Effector memory CD8-positive, alpha-beta T cell (primary cell): ENCODE measurements at places on chromosomes 7 and 10.

DNA sequence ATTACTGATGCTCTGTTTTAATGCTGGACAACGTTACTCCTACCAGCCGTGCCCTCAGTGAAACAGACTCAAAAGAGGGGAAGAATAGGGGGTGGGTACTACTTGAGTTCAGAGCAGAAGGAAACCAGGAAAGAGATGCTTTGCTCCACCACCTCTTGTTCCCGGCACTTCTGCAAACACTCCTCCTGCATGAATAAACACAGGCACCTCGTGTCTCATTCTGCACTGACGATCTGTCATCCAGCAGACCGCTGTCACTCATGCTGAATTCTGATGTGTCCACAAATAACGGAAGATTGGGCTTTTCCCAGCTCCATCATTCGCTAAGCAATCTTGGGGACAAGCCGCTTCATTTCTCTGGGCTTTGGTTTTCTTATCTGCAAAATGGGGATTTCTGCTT, 26.7 kb downstream of the YWHAG start:
- no peak for DNase-seq

DNA sequence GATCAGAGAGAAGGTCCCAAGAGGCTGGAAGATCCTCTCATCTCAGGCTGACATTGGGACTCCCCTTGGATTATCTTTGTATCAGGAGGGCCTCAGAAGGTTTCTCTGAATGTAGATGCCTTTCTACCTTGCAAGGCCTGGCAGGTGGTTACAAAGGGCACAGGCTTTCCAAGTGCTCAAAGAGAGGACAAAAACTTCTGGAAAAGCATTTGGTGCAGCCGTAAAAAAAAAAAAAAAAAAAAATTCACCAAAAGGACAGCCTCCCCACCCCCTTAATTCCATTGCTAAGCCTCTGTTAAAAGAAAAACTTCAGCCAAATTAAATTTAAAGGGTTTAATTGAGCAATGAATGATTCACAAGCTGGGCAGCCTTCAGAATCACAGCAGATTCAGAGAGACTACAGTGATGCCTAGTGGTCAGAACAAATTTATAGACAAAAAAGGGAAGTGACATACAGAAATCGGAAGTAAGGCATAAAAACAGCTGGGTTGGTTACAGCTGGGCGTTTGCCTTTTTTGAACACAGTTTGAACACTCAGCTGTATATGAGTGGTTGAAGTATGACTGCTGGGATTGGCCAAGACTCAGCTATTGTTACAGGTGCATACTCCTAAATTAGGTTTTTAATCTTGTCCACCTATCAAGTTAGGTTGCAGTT, 42.5 kb upstream of the LRGUK start:
- no peak for DNase-seq

DNA sequence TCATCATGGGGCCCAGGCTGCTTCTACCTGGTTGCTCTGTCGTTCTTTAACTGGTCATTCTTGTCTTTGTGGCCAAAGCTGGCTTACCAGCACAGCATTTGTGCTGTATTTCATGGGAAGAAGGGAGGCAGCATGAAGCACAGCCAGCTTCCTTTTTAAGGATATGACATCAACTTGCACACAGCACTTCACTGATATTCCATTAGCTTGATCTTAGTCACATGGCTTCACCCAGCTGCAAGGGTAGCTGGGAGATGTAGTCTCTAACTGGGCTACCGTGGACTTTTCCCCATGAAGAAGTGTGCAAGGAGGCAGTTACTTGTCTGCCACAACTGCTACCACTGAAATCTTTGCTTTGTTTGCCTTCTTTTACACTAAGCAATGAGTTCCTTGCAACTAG, 525.2 kb downstream of the LRMDA start:
- DNase-seq, result no peak

DNA sequence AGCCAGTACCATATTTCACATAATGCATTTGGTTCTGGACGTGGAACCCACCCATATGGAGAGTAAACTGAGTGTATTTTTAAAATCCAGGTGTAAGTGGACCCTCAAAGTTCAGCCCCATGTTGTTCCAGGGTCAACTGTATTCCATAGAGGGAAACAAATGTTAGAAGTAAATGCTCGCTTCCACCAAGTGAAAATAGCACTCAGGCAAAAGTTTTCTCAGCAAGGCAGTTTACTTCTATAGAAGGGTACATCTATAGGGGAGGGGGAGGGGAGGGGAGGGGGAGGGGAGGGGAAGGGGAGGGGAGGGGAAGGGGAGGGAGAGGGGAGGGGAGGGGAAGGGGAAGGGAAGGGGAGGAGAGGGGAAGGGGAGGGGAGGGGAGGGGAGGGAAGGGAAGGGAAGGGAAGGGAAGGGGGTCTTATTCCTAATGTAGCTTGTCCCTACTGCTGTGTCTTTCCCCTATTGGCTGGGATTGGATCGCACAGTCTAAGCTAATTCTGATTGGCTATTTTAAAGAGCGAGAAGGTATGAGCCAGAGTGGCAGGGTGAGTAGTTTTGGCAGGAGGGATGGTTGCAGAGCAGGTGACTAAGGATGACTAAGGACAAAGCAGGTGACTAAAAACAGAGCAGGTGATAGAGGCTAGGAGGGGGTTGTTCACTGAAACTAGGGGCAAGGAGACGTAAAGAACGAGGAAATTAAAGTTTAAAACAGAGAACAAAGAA, 29.1 kb downstream of the GARIN1A start:
- no peak for DNase-seq

- no peak for DNase-seq
Measured at GRCh38 chr10:20835335-20835734, 61.8 kb downstream of the NEBL start.

DNA sequence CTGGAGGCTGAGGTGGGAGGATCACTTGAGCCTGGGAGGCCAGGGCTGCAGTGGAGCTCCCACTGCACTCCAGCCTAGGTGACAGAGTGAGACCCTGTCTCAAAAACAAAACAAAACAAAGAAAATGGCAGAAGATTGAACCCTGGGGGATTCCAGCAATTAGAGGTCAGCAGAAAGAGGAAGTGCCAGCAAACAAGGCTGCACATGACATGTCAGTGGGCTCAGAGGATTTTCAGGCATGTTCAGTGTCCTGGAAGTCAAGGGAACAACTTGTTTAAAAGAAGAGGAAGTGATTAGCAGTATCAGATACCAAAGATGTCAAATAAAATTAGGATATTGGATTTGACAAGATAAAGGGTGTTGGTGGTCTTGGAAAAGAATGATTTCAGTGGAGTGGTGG, 32.3 kb downstream of the RAB18 start:
- DNase-seq, result no peak

GRCh38 chr7:115728518-115728917, 302.0 kb downstream of the TFEC start:
- no peak for DNase-seq

- no peak for DNase-seq
Measured at GRCh38 chr10:20714518-20714917, 182.6 kb downstream of the NEBL start.

DNA sequence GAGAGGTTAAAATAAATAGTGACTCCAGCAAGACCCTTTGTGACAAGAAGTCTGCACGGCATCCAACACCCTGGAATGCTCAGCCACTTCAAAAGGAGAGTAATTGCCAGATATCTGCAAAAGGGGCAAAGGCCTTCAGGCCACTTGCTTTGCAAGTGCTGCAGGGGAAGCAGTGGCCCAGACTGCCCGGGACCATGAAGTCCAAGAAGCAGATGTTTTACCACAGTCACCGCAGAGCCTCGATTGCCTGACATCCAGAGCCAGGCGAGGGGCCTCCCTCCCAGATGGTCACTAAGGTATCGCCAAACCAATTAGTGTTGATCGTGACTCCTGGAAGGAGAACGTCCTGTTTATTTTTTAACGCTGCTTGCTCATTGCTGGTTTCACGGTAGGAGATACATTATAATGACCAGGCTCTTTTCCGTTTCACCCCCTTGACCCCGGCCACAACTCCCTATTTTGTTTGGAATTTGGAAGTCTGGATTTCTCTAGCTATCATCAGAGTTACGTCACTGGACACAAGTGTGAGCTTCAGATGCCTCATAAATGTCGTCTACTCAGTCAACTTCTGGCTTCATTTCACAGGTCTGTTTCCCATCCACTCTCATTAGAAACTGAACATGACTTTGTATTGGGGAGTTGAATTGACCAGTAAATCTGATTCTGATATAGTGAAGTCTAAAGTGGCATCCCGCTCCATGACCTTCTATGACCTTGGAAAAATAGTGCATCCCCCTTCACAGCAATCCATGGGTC, 276.2 kb downstream of the WDR11 start:
- no peak for DNase-seq

DNA sequence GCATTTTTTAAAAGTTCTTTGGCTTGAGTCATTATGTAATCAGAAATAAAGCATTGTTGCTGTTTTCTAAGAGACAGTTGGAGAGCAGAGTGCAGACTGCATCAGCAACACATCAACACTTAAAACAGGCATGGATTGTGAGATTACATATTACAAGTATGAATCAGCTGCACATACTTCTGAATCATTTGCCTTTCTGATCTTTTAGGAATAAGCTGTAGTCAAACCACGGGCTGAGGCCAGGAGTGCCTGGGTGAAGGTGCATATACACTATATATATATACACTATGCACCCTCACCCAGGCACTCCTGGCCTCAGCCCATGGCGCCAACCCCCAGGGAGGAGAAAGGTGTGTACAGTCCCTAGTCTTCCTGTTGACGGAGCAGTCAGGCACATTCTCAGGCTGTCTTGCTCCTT, 52.4 kb upstream of the DLX6 start:
- no peak for DNase-seq

DNA sequence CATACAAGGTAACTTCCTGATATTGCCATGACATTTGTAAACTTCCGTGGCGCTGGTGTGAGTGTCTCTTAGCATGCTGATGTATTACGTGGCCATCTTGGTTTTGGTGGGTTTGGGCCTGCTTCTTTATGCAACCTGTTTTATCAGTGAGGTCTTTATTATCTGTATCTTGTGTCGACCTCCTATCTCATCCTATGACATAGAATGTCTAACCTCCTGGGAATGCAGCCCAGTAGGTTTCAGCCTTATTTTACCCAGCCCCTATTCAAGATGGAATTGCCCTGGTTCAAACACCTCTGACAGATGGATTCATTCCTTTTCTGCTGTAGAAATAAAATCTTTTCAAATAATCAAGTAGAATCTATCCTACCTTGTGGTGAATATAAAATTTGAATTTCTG, 23.0 kb upstream of the GPR141 start:
- no peak for DNase-seq

GRCh38 chr10:1287971-1288401, 231.8 kb downstream of the WDR37 start:
- no peak for DNase-seq

DNA sequence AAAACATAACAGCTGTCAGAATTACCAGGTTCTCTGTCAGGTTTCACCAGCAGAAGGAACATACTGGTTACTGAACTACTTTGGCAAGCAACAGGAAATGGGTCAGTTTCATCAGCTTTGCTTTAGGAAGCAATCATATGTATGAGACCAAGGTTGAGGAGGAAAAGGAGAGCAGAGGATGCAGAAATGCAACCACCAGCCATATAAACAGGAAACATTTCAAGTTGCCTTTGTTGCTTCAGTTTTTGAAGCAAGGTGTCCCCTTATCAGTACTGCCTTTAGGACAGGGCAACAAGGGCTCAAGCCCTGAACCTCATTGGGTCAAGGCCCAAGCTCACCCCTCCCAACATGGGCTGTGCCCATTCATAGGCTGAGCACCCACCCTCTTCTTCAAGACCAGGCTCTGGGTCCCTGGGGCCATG, 10.2 kb downstream of the HIPK2 start:
- DNase-seq, result no peak

DNA sequence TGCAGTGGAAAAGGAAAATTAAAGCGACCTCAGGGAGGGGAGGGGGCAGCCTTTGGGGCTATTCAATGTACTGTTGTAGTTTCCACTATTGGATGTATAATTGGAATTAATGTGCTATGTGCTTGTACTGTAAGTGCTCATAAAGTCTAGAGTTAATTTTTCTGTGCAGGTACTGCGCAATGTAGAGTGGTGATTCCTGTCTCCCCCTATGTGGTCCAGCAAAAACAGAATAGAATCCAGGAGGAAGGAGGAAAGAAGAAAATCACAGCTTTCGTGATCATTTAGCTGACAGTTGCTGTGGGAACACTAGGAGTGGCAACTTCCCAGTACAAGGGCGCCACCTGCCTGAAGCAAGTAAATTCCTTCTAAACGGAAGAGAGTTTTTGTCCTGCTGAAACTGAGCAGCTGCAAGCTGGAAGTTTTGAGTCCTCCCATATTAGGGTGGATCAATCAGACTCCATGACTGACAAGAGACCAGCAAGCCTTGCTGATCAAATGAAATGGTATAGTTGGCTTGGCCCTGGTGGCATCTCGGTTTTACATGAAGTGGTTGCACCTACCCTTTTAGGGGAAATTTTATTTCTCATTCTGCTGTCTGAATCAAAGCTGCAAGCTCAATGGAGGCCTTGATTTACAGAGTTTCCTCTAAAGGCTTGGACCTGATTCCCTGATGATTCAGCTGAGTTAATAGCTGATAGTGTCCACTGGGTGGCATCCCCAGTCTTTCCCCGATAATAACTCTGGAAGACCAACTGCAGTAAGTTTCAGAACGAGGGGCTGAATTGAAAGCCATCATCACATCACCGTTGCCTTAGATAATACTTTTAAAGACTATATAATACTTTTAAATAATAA, 299.8 kb downstream of the HGF start:
- DNase-seq, result no peak

DNA sequence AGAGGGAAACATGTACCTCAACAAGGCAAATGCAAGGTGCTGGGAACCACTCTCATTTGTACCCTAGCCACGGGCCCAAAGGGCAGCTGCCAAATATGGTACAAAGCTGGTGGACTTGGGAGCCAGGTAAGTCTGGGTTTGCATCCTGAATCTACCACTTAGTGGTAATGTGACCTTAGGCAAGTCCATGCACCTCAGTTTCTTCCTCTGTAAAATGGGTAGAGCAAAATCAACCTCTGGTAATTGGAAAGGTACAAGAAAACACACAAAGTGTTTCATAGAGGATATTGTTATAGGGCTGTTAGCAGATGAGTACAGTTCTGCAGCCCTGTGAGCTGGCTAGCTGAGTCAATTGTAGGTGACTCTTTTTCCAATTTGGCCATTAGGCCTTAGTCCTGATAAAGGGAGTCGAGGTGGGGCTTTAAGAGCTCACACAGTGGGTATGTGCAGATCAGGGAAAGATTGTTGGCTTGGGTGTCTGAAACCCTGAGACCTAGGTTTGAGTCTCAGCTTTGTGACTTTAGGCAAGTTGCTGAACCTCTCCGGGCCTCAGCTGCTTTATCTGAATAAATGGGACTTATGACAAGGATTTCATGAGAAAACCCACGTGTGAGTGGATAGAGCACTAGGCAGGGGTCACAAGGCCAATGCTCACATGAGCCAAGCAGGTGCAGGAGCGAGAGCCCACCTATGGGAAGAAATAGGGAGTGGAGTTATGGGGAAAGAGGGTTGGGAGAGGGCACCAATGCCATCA, 121.3 kb upstream of the GDF10 start:
- DNase-seq, result no peak

DNA sequence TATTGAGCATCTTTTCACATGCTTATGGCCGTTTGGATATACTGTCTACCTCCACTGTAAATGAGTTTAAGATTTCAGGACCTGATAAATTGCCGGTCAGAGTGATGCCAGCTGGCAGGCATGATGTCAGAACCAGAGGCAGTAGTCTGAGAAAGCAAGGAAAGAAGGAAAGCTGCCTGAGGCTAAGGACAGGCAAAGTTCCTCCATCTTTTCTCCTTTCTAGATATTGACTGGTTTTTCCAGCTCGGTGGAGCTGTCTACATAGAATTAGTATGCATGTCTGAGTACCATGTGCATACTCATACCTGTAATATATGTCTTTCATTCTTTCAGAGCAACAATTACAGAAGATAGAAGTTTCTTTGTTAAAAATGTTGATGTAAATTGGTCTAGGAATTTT, 52.3 kb downstream of the CDCA7L start:
- no peak for DNase-seq

GRCh38 chr7:103765901-103766300, 223.6 kb downstream of the RELN start:
- no peak for DNase-seq
